Stimulated activated CD8-positive, alpha-beta memory T cell treated with anti-CD3 and anti-CD28 coated beads, Interleukin-4, amount 100 ng/mL, for 4 hours (primary cell): ENCODE measurements at places on chromosomes 3 and 15.

DNA sequence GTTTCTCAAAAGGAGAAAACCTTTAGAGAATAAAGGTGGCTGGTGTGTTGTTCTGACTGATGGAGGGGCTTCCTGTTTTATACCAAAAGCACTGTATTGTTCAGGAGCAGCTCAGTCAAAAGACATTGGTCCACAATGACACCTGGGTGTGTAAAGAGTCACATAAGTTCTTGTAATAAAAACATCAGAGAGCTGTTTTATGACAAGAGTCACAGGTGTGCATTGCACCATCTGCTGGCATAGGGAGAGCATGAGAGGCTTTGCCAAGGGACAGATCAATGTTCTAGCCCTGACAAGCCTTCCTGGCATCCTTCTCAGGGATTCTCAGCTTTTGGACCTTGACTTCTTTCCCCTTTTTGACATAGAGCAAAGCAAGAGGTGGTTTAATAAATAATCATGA is 20.4 kb downstream of the ARPP21 start:
- no peak for DNase-seq

- DNase-seq: no peak
Observed at GRCh38 chr3:191380001-191380400, 49.7 kb upstream of the UTS2B start.

GRCh38 chr3:109678600-109678999 is 341.3 kb upstream of the DPPA4 start:
- no peak for DNase-seq

DNA sequence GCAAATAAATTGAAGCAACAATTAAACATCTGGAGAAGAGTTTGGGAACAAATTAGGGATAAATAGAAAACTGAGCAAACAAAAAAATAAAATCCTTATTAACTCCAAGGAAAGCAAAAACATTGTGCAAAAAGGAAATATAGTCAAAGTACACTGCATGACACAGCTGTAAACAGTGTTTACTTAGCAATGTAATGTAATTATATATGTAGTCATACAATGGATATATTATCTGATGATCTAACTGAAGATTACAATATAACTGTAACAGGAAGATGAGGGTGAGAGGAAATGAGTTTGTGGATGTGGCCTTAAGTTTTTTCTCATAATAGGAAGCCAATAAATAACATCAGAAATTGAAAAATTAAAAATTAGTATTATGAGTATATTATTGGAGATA is 42.5 kb downstream of the SCN10A start:
- DNase-seq: no peak

GRCh38 chr15:52247461-52247860 is 48.1 kb downstream of the MYO5C start:
- no peak for DNase-seq

GRCh38 chr3:68290333-68290732 is 635.9 kb upstream of the SUCLG2 start:
- no peak for DNase-seq

DNA sequence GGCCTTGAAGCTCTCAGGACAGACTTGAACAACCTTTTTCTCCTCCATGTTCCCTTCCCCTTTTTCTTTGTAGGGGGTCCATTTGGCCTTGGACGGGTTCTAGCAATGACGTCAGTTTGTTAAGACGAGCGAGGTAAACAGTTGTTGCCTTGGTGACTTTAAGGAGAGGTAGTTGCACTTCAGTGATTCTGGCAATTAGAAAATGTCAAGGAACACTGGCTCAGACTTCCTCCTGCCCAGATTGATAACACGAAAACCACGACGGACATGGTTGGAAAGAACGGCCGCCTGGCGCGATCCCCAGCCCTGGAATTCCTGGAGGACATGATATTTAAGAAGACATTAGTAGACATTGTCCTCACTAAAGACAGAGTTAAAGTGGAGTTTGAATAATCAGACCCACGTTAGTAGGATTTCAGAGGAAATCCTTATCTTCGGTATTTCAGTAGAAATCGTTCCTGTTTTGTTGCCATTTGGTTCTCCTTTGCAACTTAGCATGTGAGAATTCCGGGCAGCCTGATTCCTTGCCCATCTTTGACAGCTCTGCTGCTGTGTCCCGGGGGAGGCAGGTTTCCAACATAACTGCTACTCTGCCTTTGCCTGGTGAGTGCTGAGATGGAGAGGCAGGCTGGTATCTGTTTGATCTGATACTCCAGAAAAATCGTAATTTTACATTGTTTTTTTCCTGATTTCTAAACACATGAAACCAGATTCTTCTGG is 87.3 kb downstream of the ST6GAL1 start:
- no peak for DNase-seq

- DNase-seq: no peak
Observed at GRCh38 chr15:81273855-81274254, 50.1 kb downstream of the STARD5 start.

- DNase-seq: no peak
Observed at GRCh38 chr3:54837964-54838363, 89.9 kb downstream of the LRTM1 start.

DNA sequence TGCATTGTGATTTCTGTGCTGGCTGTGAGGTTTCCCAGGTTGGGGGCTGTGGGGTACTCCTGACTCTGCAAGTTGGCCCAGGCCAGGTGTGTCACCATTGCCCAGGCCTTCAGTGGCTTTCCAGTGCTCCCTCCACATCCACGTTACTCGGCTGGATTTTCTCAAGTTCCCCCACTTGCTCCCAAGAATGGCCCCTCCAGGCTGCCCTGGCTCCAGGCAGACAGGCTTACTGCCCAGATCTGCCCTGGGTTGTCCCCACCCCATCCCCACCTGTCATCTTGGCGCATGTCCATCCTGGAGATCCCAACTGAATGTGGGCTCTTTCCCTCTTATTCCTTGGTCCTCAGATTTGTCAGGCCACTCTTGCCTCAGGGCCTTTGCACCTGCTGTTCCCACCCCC is 3.6 kb downstream of the APBA2 start:
- DNase-seq: no peak

- no peak for DNase-seq
Observed at GRCh38 chr15:50082066-50082465, 37.0 kb downstream of the ATP8B4 start.

GRCh38 chr15:98720031-98720430 is 71.7 kb downstream of the IGF1R start:
- DNase-seq: no peak

- DNase-seq: no peak
Observed at GRCh38 chr3:115800489-115801075, 177.3 kb downstream of the GAP43 start.

DNA sequence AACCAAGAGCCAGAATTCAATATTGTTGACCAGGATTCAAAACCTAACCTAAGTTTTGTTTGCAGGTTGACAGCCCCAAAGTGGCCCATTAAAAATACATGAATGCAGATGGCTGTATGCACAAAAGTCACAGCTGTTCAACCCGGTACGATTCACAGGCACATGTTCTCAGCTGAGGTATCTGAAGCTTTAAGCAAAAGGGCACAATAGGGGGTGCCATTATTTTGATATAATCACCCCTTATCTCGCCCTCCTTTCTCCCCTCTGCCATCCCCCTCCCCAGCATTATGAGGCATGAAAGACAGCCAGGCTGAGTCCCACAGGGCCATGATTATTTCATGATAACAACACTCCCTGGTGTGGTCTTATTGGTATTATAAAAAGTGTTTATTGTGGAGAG is 264.9 kb downstream of the EBLN2 start:
- no peak for DNase-seq

DNA sequence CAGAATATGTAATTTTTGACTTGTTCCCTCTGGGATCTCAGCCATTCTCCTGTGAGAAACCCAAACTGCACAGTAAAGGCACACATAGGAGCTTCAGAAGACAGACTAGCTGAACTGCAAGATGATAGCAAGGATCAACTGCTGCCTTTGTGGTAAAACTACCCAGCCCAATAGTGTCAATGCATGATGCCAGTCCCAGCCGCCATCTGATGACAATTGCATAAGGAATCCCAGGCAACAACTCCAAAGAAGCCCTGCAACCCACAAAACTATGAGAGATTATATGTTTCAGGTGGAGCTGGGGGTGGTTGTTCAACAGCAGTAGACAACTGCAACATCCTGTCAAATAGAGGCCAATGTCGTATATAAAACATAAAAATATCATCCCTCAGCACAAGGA is 192.4 kb upstream of the ARPP21 start:
- no peak for DNase-seq

DNA sequence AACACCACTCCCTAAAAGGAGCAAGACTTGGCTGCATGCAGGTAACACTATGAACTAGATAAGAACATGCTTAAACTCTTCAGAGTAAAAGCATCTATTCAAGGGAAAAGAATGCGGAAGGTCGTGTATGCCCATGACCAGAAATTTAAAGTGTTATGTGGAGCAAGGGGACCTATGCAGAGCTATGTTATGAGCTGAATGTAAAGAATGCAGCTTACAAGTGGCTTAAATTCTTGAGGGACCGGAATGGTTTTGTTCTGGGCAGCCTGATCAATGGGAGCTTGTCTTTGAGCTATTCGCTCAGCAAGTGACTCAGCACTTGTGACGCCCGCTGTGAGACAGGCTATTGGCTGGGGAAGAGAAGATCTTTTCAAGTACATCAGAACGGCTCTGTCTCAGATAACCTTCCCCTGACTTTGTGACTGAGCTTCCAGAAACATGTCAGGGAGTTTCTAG is 367.5 kb upstream of the THBS1 start:
- DNase-seq: no peak

DNA sequence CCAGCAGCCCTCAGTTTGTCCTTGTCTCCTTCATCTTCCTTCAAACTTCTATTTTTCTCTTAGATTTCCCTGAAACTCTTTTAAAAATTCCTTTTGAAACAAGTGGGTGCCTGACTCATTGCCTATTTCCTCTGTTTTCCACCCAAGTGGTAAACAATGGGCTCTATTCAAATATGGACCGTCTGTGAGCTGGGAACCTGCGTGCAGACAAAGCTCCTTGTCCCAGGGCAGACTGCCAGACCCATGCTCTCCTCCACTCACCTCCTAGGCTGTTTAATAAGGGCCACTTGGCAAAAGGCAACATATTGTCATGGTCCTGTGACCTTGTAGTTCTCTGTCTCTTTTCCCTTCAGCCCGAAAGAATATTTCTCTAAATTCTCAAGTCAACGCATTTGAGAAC is 332.7 kb upstream of the THBS1 start:
- no peak for DNase-seq

DNA sequence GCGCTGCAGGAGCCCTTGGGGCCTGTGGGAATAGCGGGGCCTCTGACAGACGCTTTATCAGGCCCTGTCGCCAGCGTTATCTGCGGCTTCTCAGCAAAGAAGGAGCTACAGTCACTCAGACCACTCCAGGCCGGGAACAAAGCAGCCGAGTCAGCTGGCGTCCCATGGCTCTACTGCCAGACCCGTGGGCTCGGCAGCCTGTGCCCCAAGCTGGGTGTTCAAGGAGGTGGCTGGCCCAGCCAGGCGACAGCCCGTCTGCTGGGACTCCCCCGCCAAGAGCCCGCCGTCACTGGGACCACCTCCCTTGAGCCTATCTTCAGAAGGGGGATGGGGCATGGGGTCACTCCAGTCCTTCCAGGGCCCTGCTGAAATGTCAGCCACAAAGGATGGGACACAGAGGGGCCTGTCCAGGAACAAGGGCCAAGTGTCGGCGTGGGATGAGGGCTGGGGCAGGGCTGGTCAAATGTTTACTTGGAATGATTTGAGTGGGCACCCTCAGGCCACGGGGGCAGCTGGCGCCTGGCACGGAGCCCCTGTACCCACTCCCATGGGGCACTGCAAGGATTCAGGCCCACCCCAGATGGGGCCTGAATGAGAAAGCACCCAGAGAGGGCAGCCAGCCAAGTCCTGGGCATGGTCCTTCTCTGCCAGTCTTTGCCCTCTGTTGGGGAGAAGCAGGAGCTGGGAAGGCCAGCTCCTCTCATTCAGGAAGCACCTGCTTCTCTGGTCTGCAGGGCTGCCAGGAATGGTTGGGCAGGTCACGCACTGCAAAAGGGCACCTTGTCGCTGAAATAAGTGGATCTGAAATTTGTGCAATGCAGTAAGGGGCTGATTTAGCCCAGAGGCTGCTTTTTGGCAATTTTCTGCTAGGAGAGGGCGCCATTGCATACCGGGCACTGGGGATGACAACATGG is 148.3 kb downstream of the SMAD6 start:
- no peak for DNase-seq

- DNase-seq: peak; percentile 16
Observed at GRCh38 chr3:121431726-121432517, 113.9 kb downstream of the POLQ start.

- DNase-seq: no peak
Observed at GRCh38 chr3:116263842-116264545, 181.3 kb downstream of the LSAMP start.

DNA sequence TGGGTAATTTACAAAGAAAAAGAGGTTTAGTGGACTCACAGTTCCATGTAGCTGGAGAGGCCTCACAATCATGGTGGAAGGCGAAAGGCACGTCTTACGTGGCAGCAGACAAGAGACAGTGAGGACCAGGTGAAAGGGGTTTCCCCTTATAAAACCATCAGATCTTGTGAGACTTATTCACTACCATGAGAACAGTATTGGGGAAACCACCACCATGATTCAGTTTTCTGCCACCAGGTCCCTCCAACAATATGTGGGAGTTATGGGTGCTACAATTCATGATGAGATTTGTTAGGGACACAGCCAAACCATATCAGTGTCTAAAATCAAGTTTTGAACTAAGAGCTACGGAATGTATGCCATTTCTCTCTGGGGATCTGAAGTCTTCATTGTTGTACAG is 354.8 kb upstream of the C2CD4B start:
- DNase-seq: no peak

GRCh38 chr3:195164573-195165264 is 106.2 kb downstream of the XXYLT1 start:
- no peak for DNase-seq

DNA sequence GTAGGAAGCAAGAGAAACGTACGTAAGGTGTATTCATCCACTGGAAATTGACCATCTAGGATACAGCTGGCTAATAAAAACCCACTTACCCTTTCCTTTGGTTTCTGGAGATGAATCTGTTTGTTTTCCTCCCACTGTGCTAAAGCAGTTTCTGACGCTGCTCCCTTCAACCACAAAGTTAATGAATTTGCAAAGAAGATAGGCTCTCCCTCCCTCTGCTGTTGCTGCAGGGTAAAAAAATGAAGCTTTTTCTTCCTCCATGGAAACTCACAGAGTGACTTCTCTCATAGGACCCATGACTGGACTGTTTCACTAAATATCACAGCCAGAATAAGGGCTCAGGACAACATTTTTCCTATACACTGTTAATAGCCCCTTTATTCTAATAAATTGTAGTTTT is 172.1 kb upstream of the LRRN1 start:
- DNase-seq: no peak

GRCh38 chr3:150385296-150386242 is 22.5 kb upstream of the TSC22D2 start:
- DNase-seq: no peak

DNA sequence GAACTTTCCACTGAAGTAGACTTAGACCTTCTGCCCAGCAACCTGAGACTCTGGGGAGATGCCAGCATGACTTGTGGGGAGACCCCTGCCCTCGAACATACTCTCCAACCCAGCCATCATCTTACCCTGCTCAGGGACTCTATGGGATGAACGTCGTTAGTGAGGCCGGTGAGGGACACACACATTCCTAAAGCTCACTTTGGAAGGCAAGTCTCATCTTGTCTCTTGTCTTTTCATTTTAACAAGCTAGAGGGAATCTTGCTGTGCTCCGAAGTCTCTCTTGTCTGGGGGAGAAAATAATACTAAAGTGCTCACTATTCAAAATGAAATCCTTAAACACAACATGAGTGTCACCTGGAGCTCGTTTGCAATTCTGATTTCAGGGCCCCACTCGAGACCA is 239.5 kb upstream of the HES1 start:
- no peak for DNase-seq

GRCh38 chr15:61137105-61137792 is 91.9 kb downstream of the RORA start:
- no peak for DNase-seq

GRCh38 chr3:186939536-186939935 is 9.2 kb downstream of the ST6GAL1 start:
- DNase-seq: no peak
